ENCODE measurements at places on chromosomes 13 and 19. TPM values are rescaled to one million over a fixed set of nuclear protein-coding genes. Genes with fewer than 3 reads are reported as not detected.

DNA sequence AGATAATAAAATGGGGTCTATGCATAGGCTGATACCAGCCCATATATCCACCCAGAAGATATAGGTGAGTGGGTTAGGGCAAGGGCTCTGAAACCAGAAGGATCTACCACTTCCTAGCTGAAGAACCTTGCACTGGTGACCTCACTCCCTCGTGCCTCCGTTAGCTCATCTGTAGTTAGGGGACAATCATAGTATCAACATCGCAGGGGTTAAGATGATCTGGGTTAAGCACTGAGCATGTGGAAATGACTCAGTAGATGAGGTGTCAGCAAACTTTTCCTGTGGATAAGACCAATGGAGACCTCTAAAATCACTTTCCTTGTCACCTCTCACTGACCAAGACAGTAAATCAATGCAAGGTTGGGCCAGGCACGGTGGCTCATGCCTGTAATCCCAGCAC is 30.5 kb downstream of the TNFSF14 start:
- peaks cover 6% of the 10 kb centered on the region for H3K27me3 ChIP-seq
- H3K36me3 ChIP-seq: no peaks in the 10 kb centered on the region
- no peak overlapping the region for H3K27ac ChIP-seq
- H3K4me1 ChIP-seq: no peaks in the 10 kb centered on the region

DNA sequence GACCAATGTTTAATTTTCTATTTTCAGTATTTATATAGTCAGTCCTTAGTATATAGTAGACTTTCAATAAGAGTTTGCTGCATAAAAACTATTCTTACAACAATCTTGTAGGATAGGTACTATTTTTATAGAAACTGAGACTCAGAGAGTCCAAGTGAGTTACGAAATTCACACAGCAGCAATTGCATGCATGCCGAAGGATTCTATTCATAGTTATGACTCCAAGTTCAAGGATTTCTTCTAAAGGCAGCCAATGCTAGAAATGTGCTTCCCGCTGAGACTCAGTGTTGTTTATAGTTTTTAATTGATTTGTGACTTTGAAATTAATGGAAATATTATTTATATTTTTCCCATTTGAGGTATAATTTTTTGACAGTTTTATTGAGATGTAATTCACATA is 62.7 kb upstream of the CSNK1A1L start:
- no peaks in the 10 kb centered on the region for H3K4me1 ChIP-seq
- H3K27ac ChIP-seq: no peak overlapping the region
- no peaks in the 10 kb centered on the region for H3K36me3 ChIP-seq
- H3K27me3 ChIP-seq: no peaks in the 10 kb centered on the region

SIGLECL1 gene
- total RNA-seq: not detected

DNA sequence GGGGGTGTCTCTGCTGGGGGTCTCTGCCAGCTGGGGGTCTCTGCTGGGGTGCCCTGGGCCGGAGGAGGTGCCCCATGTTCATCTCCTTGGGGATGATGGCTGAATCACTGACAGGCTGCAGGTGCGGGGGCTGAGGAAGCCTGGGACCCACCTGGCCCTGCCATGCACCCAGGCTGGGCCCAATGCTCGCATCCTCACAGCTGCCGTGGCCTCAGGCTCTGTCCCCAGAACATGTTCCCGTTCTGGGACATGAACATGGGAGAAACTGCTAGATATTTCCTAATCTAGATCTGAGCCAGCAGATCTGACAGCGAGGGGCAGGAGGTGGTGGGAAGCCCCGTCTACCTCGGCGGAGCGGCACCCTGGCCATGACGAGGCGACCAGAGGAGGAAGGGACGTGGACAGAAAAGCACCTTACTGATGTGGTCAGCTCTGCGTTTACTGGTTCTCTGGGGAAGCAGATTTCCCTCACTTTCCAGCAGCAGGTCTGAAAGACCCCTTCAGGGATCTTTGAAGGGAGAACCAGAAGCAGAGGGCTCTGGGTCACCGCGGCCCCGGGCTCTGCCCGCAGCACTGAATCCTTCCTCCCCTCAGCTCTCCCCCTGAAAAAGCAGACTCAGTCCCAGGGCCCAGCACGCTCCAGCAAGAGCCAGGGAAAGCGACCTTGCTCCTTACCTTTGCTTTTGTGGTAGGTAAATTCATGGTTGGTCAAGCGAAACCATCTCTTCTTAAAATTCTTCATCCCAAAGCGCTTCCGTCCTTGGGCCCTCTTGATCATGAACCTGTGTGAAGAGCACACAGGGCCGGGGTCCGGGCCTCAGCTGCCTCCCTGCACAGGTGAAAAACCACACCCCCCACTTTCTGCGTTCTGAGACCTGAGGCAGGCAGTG is 26.5 kb upstream of the C13orf46 start:
- no peak overlapping the region for H3K27ac ChIP-seq
- H3K36me3 ChIP-seq: no peaks in the 10 kb centered on the region
- H3K4me1 ChIP-seq: peaks cover 9% of the 10 kb centered on the region
- H3K4me3 ChIP-seq: no peak overlapping the region
- no peak for DNase-seq
- no peaks in the 10 kb centered on the region for H3K27me3 ChIP-seq

ALDH16A1 gene
- 42.6 TPM for total RNA-seq

CERS1 gene
- not detected for total RNA-seq

DUXA gene
- total RNA-seq: not detected

- no peaks in the 10 kb centered on the region for H3K27me3 ChIP-seq
- peaks cover 19% of the 10 kb centered on the region for H3K4me1 ChIP-seq
- peak; percentile 74 for DNase-seq
- H3K27ac ChIP-seq: no peak overlapping the region
Observed at GRCh38 chr13:44278166-44278565, 95.5 kb upstream of the SERP2 start.

DNA sequence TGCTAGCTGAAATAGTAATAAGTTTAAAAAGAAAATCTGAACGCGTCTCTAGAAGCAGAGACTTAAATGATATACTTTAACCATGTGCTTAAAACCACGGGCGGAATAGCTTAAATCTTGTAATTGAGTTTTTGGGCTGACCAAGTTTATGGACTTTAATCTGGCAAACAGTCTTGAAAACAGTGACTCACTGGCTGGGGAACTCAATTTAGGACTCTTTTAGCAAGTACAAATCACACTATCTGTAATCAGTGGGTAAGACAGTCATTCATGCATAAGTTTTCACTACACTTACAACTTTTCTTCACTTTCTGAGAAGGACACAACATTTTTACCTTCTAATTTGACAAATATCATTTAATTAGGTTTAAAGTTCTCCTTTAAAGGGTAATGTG is 26.8 kb downstream of the ZNF627 start:
- peaks cover 29% of the 10 kb centered on the region for H3K4me1 ChIP-seq
- peak overlapping the region; percentile 16 for H3K27ac ChIP-seq
- peak overlapping the region; percentile 49 for H3K4me3 ChIP-seq
- H3K36me3 ChIP-seq: peaks cover 26% of the 10 kb centered on the region
- peak; percentile 36 for DNase-seq
